ENCODE measurements at places on chromosomes 11 and 22. TPM values are rescaled to one million over a fixed set of nuclear protein-coding genes. Genes with fewer than 3 reads are reported as not detected.

- no peak for DNase-seq
- peaks cover 6% of the 10 kb centered on the region for H3K4me1 ChIP-seq
- H3K27ac ChIP-seq = no peak overlapping the region
- H3K36me3 ChIP-seq = peaks cover 11% of the 10 kb centered on the region
- H3K4me3 ChIP-seq = no peak overlapping the region
Observed at GRCh38 chr11:396948-397548, 3.0 kb downstream of the PKP3 start.

GRCh38 chr11:60127311-60127811 lies 38.9 kb downstream of the MS4A2 start:
- H3K27ac ChIP-seq = no peak overlapping the region
- no peak for DNase-seq
- H3K4me1 ChIP-seq = peaks cover 36% of the 10 kb centered on the region
- H3K36me3 ChIP-seq = no peaks in the 10 kb centered on the region
- no peaks in the 10 kb centered on the region for H3K27me3 ChIP-seq

LGALS1 gene
- total RNA-seq = 17.3 TPM

LRRC74B gene
- total RNA-seq = not detected

SMCO4 gene
- total RNA-seq = 50.1 TPM

OR8G1 gene
- not detected for total RNA-seq
